Hematopoietic multipotent progenitor cell treated with erythropoietin and hydrocortisone succinate and interleukin-3 and kit ligand, for 6 days (in vitro differentiated cells): ENCODE measurements at places on chromosomes 5 and 9.

DNA sequence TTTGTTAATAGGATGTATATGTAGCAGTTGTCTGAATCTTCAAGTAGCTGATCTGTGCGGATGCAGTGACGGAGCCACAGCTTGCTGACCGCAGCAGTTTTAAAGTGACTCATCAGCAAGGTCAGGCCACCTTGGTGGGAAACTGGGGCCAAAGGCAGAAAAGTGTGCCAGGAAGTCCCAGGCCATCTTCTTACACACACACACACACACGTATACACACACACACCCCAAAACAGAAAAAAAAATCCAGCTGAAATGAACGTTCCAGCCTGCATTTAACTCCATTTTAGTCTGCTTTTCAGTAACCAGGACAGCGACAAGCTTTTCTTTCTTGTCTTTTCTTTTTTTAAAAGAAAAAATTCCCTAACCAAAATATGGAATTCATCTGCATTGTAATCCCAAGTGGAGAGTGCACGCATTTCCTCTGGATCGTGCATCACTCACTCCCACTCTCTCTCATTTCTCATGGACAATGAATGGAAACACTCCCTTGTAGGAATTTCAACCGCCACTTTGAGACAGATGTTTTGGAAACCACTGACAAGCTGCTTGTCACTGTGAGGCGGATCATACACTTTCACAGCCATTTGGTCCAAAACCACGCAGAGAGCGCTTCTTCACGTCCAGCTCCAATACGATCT, 103.9 kb downstream of the LHFPL2 start:
- DNase-seq: no peak

- no peak for DNase-seq
Measured at GRCh38 chr9:27126670-27127069, 17.6 kb downstream of the TEK start.

GRCh38 chr9:136996361-136997292, at the start of gene CLIC3:
Gene CLIC3, minus strand, starts transcription at chr9:136996568. Its CDS starts 25 bp downstream, at chr9:136996543.
- peak; percentile 65 for DNase-seq

- DNase-seq: peak; percentile 89
Measured at GRCh38 chr5:134524826-134525682, at the start of gene JADE2. Gene JADE2, plus strand, starts transcription at chr5:134525670. Its CDS starts 10,188 bp downstream, at chr5:134535858.

DNA sequence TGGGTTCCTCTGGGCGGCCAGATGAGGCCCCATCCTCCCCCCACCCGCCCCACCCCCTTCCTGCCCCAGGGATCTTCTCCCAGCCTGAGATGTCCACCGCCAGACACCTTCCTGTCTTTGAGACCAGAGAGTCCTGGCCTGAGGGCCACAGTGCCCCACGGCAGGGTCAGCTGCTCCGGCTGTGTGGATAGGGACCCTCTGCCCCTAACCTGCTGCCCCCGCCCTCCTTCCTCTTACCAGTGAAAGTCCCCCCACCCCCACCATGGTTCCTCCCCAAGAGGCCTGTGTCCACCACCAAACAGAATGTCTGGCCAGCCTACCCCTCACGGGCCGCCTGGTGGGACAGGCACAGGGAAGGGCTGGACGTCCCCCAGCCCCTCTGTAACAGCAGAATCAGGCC, 43.0 kb upstream of the UBAC1 start:
- DNase-seq: no peak

DNA sequence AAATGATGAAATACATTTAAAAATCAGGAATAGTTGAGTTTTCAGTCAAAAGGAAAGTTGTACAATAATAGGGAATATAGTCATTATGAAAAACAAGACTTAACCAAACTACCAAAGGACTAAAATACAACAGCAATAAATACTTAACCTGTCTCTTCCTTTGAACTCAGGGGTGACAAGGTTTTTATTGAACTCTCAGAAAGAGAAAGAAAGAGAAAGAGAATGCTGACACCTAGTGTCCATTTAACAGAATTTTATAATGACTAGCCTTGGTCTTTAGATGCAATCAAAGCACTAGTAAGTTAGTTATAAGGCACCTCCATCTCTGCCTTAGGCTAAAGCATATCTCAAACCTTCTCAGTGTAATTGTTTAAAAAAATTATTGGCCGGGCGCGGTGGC, 47.5 kb downstream of the UIMC1 start:
- DNase-seq: peak; percentile 86

DNA sequence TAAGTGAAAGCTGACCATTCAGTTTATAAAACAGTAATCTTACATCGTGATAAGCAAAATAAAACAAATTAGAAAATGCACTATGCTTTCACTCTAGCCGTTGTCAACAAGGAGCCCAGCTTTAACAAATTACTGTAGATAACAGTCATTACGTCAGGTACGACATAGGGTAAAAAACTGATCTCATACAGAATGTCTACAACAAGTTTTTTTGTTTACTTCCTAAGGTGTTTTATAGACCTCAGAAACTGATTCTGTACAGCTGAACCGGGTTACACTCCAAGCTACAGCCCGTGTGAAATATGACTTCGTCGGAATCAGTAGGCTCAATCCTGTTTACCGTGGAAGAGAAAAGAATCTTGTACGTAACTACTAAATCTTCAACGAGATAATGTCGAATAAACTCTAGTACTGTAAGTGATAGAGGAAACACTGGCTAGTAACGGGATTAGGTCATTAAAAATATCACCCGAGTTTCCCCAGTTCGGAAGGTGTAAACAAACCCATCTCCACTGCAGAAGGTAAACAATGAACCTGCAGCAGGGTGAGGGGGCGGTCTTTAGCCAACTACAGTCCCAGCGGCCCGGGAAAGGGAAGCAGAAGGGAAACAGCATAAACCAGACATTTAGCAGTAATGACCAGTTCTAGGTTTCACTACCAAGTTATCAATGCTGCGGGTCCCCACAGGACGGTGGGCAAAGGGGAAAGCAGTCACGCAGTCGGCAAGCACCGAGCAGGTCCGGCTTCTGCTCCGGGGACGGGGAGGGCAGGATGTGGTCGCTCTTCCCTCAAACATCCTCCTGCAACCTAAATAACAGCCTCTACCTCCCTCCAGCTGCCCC, 1.1 kb downstream of the RICTOR start:
- DNase-seq: peak; percentile 63

- no peak for DNase-seq
Measured at GRCh38 chr9:4022435-4023067, 277.3 kb downstream of the GLIS3 start.

- DNase-seq: no peak
Measured at GRCh38 chr5:39064450-39064849, 9.7 kb downstream of the RICTOR start.

GRCh38 chr5:1382248-1382700, 37.4 kb upstream of the CLPTM1L start:
- no peak for DNase-seq

DNA sequence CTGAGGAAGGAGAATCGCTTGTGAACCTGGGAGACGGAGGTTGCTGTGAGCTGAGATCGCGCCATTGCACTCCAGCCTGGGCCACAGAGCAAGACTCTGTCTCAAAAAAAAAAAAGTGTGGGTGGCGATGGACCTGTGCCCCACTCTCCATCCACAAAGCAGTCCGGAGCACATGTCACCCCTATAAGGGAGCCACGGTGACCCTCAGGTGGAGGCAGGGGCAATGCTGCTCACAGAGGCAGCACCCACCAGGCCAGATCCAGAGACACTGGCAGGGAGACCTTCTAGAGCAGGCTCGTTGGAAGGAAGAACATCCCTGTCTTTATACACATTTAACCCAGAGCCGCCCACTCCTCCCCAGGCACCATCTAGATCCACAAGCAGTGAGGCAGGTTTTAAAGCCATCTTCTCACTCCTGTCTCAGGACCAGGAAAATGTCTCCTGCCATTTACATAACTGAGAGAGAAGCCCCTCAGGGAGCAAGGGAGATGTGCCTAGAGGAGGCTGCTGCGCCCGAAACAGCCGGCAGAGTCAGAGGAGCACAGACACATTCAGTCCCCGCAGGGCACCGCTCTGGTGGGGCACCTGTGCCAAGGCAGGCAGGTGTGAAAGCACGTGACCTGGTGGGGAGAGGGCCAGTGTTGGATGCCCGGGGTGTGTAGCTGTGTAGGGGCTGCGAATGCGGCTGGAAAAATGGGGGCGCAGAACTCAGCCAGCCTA, 31.6 kb upstream of the ADAMTS2 start:
- no peak for DNase-seq

DNA sequence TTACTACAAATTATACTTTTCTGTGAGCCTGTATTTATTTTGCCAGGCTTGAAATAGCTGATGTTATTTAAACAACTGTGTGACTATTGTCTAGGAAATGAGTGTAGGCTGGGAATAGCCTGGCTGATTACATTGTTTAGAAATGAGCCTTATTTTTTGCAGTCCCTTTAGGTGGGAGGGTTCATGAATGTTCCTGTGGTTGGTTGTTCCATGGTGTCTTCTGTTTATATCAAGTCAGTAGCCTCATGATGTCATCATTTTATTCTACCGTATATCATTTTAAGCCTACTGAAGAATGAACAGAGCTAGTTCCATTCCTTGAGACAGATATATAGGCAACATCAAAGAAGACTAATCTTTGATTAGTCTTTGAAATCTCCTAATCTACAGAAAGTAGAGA, 53.1 kb downstream of the MAP1B start:
- DNase-seq: no peak

DNA sequence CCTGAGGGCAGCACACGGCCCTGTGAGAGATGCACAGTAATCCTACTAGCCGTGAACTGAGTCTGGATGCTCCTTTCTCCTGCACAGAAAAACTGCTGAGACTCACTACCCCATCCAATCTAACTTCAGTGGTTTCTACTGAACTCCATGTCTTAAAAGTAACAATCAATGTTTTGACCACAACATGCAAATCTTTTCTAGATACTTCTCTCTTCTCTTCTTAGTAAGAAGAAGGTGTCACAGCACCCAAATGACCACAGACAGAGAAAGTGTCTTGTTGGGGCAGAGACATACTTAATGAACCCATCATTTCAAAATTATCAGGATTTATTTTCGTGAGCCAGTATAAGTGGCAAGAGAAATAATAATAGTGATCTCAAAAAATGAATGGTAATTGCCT, 285.8 kb upstream of the MEF2C start:
- DNase-seq: no peak

- DNase-seq: no peak
Measured at GRCh38 chr9:106745457-106745856, 117.5 kb upstream of the ZNF462 start.

GRCh38 chr9:138077898-138078540, 200.4 kb downstream of the CACNA1B start:
- no peak for DNase-seq

DNA sequence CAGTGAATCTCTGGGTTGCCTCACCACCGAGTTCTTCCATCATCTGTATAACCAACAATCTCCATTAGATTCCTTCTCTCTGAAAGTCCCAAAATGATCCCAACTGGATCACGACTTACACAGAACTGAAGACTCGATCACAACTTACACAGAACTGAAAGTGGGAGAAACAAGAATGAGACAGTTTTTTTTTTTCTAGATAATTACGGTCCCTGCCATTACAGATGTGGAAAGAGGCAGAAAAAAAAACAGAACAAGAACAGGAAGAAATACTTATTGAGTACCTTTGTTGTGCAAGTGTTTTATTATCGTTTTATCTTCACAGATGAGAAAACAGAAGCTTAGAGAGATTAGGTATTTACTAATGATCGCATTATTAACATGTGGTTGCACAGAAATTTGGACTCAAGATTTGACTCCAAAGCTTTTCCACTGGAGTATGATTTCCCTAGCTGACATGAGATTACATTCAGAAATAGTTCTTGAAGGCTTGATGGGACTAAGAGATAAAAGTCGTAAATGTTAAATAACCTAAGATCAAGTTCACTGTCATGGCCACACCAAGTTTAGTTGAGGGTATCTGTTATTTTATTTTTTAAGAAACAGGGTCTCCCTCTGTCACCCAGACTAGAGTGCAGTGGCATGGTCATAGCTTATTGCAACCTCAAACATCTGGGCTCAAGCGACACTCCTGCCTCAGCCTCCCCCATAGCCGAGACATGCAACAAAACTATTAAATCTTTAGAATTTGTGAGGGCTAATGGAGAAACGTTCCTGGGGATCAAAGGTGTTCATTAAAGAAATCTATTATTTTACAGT, 8.9 kb downstream of the PLK2 start:
- no peak for DNase-seq

DNA sequence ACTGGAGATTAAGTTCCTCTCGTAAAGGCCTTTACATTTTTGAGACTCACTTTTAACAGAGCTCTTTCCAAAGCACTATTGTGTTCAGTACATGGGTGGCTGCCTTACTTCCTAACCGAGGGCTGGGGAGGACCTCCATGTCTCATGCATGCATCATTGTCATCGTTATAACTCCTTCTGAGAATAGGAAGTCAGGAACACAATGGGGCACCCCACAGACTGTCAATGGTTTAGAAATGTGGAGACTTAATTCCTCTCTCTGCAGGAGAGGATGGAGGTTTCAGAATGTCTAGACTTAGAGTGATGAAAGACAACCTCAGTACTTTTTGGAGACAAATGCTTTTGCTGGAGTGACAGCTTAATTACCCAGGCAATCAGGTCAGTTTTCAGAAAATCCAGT, 83.9 kb downstream of the PRLR start:
- no peak for DNase-seq

GRCh38 chr9:34601937-34602573, 9.8 kb downstream of the RPP25L start:
- DNase-seq: no peak

DNA sequence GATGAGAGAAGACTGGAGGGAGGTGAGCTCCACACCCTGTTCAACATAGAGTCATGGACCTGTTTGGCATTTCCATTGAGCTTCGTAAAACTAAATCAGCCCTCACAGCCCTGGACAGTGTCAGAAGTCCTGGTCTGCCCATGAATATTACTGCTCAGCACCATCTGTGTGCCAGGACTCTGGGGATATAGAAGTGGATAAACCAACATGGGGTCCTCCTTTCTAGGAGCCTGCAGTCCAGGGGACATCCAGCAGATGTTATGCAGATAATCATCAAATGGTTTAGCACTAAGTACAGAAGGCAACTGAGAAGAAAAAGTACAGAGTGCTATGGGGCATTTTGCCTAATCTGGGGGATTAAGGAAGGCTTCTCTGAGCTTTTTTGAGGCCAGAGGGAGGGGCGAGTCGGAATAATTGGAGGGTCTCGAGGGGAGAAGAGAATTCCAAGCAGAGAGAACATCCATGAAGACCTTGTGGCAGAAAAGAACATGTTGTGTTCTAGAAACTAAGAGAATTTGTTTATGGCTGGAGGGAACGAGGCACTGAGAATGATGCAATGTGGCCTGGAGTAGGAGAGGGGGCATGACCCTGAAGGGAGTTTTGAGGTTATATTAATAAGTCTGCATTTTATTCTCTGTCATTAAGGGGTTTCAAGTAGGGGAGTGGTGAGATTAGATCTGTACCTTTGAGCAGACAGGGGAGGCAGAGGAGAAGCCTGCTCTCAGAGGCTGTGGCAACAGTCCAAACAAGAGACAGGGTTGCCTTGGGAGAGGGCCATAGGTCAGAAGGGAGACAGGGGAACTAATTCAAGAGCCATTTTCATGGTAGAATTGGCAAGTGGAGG, 63.5 kb upstream of the SLC2A8 start:
- no peak for DNase-seq

DNA sequence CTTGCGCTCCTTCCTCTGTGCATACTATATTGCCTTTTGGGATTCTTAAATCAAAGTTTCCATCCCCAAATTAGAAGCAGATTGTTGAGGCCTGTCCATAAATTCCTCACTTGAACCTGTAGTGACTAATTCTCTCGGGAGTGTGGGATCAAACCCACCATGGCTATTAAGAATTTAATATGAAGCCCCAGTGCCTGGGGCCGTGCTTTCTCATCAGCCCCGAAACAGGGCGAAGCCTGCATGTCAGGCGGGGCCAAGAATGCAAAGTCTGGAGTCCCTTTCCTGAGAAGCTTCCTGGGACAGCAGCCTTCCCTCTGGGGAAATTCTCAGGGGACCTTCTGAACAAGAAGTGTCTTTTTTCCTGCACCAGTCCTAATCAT, 29.3 kb upstream of the FAT2 start:
- DNase-seq: no peak
